ENCODE measurements at places on chromosomes 12 and 14. TPM values are rescaled to one million over a fixed set of nuclear protein-coding genes. Genes with fewer than 3 reads are reported as not detected.

Gene GPR135
- total RNA-seq: 3.0 TPM

Gene SLC39A2
- not detected for total RNA-seq

Gene VRTN
- total RNA-seq: not detected

Gene ITFG2
- total RNA-seq: 48.2 TPM

Gene LRRC23
- total RNA-seq: 16.6 TPM

Gene IL26
- not detected for total RNA-seq

Gene FLRT2
- 16.6 TPM for total RNA-seq

Gene CLEC9A
- total RNA-seq: 0.57 TPM

Gene PAX9
- total RNA-seq: 0.19 TPM

Gene CKAP4
- 43.0 TPM for total RNA-seq

Gene WDR20
- 44.2 TPM for total RNA-seq

Gene SDR9C7
- not detected for total RNA-seq

Gene ITGB7
- 14.5 TPM for total RNA-seq

Gene JAG2
- 26.1 TPM for total RNA-seq

Gene GPR132
- total RNA-seq: 4.2 TPM

Gene ZNF219
- 24.6 TPM for total RNA-seq

Gene TMX1
- total RNA-seq: 31.6 TPM

Gene MYF6
- total RNA-seq: not detected

Gene NABP2
- total RNA-seq: 31.0 TPM

Gene BRMS1L
- total RNA-seq: 7.3 TPM

Gene TMCC3
- 14.7 TPM for total RNA-seq
